ENCODE measurements at places on chromosomes 1 and 21.

- DNase-seq = no peak
Observed at GRCh38 chr1:3066250-3066711, 2.7 kb upstream of the PRDM16 start.

DNA sequence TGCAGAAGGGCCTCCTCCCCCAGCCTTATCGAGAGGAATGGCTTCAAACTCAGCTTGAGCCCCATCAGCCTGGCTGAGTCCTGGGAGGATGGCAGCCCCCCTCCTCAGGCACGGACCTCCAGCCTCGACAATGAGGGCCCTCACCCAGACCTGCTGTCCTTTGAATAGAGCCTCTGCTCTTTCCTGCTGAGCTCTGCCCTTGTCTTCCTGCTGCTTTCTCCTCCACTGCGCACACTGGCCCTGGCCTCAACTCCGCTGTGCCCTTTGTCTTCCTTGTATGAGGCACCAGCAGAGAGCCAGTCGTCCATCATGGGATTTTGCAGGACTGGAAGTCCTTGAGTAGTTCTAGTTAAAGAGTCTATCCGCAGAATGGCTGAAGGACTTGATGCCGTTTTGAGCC lies 2.0 kb downstream of the C1orf226 start:
- no peak for DNase-seq

DNA sequence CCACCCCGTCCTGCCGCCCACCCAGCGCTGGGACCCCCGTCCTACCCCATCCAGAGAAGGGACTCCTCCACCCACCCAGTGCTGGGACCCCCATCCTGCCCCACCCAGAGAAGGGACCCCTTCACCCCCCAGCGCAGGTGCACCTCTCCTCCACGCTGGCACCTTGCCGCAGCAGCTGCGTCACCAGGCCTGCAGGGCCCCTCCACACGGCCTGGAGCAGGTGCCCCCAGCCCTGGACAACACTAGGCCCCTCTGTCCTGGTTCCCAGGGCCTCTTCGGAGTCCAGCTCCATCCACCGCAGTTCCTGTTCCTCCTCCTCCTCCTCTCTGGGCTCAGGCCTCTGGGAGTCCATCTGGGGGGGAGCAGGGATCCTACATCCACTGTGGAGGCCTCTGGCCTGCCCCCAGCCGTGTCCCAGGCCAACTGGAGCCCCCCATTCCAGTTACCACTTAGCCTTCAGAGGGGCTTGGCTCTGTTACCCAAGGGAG lies 378 bp downstream of the ANKRD65 start:
- no peak for DNase-seq

GRCh38 chr1:23492132-23492720 lies 8.2 kb upstream of the ASAP3 start:
- DNase-seq = no peak

DNA sequence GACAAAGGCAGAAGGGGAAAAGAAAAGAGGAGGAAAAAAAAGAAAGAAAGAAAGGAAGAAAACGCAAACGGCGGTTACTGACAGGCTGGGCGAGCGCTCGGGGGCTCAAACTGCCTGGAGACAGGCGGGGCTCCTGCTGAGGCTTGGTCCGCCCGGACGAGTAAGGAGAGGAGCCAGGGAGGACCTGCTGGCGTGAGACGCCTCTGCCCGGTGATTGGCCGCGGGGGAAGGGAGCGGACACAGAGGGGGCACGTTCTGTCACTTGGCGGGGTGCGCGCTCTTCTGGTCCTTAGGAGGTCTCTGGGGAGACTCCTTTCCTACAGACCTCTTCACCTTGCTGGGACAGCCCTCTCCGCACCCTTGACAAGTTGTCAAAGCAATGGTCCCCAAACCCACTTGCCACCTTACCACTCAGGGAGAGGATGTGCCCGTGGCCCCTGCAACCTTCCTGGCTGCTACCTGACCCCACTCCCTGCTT lies 791 bp upstream of the PIK3R3 start:
- no peak for DNase-seq

DNA sequence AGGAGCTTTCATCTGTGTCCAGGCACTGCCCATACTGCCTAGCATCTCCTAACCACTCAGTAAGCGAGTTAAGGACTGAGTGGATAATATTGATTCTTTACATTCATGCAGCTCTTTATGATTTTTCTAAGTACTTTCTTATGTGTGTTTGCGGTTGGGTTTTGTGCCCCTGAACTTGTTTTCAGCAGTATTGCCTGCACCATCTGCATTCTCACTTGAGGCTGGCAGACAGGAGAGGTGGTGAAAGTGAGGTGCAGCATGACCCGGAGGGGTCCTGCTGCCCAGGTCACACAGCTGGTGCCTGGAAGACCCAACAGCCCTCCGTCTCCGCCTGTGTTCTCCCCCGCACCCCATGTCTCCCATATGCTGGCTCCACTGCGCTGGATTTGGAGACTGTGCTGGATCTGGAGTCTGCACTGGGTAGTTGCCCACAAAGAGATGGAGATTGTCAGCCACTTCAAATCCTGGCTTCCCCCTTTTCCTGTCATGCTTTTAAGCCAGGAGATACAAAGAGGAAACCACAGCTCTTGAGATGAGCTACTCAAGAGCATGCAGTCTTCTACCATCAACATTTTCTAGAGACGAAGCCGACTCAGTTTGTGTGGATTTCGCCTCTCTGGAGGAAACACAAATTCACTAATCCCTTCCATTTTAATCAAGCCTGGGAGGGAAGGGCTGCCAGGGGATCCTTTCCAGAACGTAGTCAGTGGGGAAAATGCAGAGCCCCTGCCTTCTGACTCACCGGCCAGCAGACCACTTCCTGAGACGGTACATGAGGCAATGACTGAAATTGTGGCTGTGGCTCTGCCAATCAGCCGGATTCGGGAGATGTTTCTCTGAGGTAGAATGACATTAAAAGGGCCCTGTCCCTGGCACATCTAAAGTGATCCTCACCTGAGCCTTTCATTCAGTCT lies 71.7 kb upstream of the ANGPTL1 start:
- DNase-seq = no peak

GRCh38 chr1:27668808-27669723 lies 2.9 kb downstream of the IFI6 start:
- DNase-seq = peak; percentile 79

GRCh38 chr1:94038511-94038910 lies 82.4 kb downstream of the ABCA4 start:
- DNase-seq = no peak

GRCh38 chr21:35159881-35160280 lies 110.8 kb upstream of the RUNX1 start:
- DNase-seq = no peak

DNA sequence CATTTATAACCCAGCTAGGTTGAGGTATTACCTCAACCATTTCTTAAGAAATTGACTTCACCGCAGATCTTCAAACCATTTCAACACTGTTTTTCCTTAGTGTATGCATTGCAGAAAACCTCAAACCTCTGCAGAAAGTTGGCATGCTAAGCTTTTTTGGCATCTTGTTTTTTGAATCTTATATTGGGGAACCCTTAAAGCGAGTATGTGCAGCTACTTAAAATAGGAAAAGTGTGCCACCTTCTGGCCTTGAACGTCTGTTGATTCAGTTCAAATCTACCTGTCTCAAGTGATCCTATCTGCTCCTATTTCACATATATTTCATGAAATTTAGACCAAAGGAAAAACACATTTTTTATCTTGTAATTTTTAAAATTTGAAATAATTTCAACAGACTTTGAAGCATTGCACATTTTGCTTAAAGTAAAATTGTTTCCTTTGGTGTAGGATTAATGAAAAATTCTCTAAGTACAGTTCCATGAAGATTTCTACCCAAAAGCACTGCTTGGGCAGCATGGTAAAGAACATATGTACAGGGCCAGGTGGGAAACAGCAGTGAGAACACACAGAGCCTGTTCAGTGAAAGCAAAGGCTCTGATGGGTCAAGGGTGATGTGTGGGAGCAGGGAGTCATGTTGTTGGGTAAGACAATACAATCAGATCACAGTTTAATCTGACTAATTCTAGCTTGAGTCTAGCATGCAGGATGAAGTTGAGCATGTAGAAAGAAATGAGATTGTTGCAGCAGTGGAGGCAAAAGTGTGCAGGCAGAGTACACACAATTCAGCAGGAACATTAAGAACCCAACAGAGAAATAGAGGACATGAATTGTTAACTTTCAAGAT lies 17.2 kb downstream of the HENMT1 start:
- DNase-seq = no peak

DNA sequence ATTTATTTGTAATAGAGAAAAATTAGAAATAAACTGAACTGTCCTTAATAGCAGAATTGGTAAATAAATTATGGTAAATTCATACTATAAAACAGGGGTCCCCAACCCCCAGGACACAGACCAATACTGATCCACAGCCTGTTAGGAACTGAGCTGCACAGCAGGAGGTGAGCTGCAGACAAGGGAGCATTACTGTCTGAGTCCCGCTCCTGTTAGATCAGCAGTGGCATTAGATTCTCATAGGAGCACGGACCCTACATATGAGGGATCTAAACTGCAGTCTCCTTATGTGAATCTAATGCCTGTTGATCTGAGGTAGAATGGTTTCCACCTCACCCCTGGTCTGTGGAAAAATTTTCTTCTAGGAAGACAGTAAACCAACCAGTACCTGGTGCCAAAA lies 7.5 kb downstream of the WDR47 start:
- DNase-seq = no peak

DNA sequence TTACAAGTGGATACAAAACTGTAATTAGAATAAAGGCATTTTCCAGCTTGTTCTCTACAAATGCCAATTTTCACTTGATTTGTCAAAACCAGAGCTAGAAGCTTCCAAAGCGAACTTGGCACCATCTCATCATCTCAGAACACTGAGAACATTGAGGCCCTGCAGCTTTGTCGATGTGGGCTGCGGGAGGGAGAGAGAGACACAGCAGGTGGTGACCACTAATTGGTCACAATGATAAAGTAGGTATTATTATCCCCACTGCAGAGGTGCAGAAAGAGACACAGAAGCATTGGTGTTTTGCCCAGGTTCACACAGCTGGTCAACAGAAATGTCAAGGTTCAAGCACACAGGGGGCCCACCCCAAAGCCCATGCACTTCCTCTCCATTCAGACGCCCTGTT lies 72.2 kb upstream of the KRTAP19-8 start:
- DNase-seq = no peak

- no peak for DNase-seq
Observed at GRCh38 chr1:205262731-205263171, 35.0 kb downstream of the TMCC2 start.

GRCh38 chr1:52554756-52555155 lies 1.9 kb upstream of the TUT4 start:
- no peak for DNase-seq

DNA sequence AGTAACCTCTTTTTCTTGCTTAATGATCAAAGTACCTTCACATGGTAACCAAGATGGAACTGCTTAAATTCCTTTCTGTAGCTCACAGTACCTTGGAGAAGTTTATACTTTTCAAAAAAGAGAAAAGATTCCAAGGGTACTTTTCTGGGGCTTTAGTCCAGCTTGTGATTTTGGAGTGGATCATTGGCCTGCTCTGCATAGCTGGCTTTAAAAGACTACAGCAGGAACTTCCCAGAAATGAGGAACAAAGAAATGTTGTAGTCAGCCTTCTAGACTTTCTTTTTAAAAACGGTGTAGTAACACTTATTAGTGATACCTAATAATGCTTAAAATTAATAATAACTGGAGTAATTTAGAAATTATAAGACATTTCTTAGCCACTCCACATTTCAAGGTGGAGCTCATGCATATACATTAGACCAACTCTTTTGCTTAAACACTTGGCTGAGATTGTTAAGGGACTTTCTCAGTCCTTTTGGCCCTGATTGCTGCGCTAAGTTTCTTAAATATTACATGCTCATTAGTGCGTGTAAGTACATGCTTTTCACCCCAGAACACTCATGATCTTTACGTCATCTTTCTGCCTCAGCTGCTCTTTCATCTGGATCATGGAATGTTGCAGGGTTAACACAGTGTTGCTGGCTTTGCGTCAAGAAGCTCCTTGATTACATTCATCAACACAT lies 57.3 kb downstream of the SDCCAG8 start:
- DNase-seq = no peak

GRCh38 chr1:212482637-212483441 lies 50.1 kb downstream of the NENF start:
- no peak for DNase-seq

DNA sequence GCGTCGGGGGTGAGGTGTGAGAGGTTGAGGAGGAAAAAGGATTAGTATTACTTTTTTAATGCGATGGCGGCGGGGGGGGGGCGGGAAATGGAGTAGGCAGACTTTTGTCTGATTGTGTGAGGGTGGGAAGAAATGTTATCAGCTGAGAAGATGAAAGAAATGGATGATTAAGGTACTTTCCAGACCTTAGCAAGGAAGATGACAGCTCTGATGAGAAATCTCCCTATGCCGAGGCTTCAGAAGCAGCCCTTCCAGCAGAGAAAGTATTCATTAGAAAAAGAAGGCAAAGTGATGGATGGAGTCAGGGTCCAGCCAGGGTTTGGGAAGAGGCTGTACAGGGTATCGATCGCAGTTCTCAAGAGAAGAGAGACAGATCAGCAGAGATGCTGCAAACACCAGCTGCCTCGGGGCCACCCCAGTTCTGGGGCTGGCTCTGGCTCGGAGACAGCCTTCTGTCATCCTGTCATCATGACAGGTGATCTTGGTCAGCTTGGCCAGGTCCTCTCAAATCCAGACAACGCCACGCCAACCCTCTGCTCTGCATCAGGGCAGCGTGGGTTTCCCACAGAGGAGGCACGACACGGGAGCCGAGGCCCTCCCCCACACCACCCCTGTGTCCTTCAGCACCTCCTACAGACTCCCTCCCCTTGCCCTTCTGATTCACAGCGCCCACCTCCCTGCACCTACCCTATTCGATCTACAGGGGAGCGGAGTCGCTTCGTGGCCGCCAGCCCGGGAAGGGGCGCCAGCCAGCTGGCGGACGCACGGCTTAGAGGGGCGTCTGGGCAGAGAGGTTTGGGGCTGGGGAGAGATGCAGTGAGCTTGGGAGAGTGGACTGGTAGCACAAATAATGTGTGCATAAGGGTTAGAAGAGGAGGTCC lies 674 bp upstream of the ATXN7L2 start:
- no peak for DNase-seq

DNA sequence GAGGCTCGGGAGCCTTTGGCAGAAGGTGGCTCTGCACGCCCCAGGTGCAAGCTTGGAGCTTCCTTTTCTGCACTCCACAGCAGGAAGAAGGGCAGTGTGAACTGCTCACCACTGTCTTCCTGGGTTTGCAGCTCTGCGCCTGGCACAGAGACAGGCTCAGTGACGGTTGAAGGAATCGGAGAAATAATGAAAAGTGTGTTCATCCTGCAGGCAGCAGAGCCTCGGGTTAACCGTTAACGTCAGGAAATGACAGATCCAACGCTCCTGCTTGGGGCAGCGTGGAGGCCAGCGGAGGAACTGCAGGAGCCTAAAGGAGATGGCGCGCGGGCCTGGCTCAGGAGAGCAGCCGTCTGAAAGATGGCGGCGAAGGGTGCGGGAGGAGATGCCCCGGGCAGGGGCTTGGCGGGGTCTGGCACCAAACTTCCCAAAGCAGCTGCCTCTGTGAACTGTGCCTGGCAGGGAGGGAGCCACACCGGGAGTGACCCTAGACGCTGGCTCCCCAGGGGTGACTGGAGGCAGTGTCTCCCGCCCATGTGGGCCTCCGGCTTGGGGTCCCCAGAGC lies 10.9 kb upstream of the SAMD11 start:
- DNase-seq = no peak

DNA sequence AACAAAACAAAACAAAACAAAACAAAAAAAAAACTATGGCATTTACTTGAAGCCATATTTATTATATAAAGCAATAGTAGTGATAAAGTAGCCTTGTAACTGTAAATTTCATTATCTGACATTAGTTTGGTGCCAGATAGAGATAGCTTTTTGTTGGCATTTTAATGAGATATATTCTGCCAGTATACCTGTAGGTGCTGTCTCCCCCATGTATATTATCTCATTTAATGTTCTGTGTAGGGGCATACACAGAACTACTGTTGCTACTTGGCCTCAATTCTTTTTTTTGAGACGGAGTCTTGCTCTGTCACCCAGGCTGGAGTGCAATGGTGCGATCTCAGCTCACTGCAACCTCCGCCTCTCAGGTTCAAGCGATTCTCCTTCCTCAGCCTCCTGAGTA lies 67.4 kb downstream of the TMEM200B start:
- DNase-seq = no peak

Measured in stimulated activated CD4-positive, alpha-beta T cell treated with anti-CD3 and anti-CD28 coated beads, TNF-alpha, amount 100 ng/mL, for 48 hours (primary cell).